Activated CD8-positive, alpha-beta memory T cell treated with anti-CD3 and anti-CD28 coated beads for 1 hour (primary cell): ENCODE measurements at places on chromosomes 6 and 20.

DNA sequence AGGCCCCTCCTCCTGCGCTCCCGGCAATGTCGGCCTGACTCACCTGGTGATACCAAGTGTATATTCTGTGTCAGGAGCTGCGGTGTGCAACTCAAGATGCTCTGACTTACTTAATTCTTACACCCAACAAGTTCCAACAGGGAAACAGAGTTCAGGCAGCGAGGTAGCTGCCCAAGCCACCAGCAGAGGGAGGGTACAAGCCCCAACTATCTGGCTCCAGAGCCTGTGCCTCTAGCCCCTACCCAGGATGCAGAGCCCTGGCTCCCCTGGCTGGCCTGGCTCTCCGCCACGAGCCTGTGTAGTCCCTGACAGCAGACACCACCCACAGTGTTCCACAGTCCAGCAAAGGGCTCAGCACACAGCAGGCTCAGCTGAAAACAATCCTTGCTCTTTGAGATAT lies 34.9 kb downstream of the C20orf203 start:
- DNase-seq: no peak

- no peak for DNase-seq
These were observed 378.7 kb downstream of the ZFAND3 start for GRCh38 chr6:38198219-38198618.

GRCh38 chr20:32035426-32035779 lies 16.6 kb upstream of the HCK start:
- DNase-seq: no peak

GRCh38 chr6:156057869-156058268 lies 602.2 kb upstream of the NOX3 start:
- DNase-seq: no peak

DNA sequence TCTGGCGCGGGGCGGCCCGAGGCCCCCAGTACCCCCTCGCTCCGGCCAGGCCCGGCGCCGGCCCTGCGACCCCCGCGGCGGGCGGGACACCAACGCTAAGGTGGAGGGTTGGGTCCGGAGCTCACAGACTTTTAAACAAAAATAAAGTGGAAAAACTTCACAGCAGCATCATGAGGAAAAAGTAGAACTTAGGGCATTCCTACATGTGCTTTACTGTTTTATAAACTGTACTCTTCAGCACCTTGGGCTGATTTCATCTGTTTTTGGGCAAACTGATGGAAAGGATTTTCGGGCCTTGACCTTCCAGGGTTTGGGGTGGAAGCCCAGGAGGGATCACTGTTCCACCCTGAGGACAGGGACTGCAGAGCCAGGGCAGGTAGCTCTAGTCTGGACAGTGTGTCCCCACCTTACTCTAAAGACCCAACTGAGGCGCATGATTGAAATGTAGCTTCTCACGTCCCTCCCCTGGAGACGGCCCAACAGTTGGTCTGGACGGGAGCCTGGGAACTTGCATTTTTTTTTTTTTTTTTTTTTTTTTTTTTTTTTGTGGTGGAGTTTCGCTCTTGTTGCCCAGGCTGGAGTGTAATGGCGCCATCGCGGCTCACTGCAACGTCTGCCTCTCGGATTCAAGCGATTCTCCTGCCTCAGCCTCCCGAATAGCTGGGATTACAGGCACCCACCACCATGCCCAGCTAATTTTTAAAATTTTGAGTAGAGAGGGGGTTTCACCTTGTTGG lies 740 bp downstream of the NELFCD start:
- no peak for DNase-seq

GRCh38 chr6:80607811-80608391 lies 501.4 kb downstream of the BCKDHB start:
- no peak for DNase-seq

DNA sequence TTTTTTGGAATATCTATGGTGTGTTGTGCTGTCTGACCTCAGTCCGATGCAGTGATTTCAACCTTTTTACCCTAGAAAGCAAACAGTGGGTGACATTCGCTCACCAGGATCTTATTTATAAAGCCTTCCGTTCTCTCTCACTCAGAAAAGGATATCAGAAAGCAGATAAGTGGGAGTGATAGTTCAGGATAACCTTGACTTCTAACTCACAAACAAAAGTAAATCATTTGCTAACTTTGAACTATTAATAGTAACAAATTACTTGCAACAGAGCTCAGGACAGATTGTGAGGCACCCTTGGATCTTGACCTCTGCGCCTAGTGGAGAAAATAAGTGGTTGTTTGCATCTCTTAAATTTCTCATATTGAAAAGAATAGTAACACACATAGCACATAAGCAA lies 637.1 kb upstream of the CITED2 start:
- no peak for DNase-seq

DNA sequence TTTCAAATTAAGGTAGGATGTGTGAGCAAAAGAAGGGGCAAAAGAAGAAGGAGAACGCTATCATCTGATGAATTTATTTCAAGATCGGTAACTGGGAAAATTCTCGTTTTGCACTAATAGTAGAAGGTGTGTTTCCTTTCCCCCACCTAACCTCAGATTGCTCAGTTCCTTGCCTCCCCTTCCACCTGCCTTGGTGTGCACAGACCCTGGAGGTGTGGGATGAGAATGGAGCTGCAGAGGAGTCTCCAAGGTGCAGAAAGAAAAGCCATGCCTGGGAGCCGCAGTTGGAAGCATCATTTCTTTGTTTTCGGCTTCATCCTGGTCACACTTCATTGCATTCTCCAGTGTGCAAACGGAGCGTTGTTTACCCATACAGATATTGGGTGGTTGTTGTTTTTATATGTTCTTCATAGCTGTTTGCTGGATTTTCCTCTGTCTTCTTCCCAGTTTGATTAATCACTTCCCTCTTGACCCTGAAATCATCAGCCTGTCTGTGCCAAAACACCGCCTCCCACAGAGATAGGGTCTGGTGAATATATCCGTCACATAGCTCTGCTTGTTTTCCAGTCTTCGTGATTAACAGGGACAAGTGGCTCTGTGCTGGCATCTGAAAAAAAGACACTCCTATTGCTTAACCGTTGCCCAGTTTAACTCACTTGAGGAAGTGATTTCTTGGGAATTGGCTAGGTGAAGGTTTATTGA lies 40.2 kb upstream of the NEDD9 start:
- no peak for DNase-seq

DNA sequence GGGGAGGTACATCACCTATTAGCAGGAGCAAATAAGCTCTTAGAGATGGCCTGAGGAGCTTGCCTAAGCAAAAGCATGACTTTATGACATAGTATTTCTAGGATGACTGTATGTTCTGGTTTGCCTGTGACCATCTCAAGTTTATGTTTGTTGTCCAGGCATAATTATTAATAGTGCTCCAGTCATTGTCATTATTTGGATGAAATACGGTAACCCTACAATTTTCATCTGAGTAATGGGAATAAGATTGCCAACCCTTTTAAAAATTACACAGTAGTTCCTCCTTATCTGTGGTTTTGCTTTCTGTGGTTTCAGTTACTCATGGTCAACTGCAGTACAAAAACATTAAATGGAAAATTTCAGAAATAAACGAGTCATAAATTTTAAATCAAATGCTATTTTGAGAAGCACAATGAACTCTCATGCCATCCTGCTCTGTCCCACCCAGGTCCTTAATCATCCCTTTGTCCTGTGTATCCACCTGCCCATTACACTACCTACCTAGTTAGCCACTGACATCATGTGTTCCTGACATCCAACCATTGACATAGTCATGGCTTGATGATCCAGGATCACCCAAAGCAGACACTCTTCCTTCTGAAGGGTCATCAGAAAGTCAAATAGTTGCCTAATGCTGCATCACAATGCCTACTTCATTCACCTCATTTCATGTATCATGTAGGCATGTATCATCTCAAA lies 27.0 kb upstream of the TFB1M start:
- no peak for DNase-seq

- DNase-seq: no peak
These were observed 842 bp downstream of the POLR1C start for GRCh38 chr6:43517505-43518357.

DNA sequence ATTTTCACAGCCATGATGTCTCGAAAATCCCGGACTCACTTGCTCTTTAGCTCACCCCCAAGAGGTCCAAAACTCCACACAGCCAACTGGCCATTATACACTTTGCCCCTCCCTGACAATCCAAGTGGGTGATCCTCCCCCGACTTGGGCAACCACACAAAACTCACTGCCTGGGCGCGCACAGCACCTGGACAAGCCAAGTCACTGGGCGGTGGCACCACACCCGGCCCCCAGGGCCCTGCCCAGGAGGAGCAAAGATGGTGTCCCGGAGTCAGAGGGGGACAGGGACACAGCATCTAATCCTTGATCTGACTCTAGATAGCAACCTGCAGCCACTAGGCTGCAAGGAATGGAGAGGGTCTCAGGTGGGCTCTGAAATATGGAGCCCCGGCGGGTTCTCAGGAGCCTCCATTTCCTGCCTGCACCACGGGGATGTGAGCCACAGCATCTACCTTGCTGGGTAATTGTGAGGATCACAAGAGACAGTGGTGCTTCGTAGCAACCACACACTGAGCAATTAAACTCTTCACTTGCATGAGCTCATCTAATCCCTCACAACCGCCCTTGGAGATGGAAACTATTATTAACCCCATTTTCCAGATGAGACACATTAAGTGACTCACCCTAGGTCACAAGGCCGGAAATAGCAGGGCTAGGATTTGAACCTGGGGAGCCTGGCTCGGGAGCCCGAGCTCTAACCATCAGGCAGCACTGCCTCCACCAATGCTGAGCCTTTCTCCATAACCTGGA lies 66.6 kb downstream of the BMP7 start:
- DNase-seq: no peak

DNA sequence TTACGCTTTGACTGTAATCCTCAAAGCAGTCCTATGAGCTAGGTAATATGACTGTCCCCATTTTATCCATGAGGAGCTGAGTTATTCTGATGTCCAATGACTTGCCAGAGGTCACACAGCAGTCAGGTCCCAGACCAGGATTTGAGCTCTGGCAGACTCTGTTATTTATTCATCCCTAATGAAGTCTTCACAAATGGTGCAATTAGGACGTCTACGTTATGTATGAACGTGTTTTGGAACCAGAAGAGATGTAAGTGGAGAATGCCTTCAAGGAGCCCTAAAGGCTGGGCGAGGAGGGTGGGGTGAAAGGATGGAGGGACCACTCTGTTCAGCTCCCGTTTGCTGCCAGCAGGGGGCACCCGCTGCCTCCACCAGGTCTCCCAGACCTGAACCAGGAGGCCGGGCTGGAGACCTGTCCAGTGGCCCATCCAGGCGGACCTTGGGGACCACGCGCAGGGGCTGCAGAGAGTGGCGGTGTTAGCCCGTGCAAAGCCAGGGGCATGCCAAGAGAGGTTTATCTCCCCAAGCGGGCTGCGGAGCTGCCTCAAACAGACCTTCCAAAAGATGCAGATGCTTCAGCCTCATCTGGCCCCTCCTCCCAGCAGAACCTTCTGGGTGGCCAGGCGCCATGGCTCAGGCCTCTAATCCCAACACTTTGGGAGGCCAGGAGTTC lies 15.2 kb upstream of the ZNF335 start:
- DNase-seq: peak; percentile 70

DNA sequence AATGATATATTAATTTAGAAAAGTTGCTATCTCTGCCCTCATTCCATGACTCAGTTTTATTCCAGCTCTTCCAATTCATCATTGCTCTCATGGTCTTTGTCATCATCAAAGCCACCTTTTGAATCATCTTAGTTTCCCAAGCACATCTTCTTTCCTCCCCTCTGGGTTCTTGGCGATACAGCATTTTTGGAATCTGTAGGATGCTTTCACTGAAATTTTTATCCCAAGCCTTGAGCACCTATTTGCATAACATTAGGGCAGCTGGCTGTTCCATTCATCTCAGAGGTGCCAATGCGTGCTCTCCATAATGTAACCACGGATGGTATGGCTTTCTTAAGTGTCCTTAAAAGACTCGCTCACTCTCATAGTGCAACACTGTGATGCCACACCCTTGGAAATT lies 100.4 kb downstream of the SNX5 start:
- no peak for DNase-seq

DNA sequence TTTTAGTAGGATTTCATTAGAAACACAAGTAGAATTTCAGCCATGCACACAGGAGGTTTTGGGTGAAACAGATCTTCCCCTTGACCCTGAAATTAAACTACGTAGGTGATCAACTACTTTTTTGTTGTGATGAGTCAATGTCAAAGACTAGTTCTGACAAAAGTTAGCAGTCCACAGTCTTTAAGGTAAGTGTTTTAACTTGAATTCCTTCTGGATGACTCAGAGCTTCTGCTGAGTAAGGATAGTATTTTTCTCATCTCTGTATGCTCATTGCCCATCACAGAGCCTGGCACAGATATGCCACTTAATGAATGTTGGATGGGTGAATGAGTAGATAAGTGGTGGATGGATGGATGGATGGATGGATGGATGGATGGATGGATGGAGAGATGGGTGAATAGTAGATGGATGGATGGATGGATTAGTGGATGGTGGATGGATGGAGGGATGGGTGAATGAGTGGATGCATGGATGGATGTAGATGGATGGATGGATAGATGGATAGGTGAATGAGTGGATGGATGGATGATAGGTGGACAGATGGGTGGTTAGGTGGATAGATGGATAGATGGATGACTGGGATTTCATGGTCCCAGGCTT lies 165.3 kb downstream of the ZMYND8 start:
- no peak for DNase-seq

DNA sequence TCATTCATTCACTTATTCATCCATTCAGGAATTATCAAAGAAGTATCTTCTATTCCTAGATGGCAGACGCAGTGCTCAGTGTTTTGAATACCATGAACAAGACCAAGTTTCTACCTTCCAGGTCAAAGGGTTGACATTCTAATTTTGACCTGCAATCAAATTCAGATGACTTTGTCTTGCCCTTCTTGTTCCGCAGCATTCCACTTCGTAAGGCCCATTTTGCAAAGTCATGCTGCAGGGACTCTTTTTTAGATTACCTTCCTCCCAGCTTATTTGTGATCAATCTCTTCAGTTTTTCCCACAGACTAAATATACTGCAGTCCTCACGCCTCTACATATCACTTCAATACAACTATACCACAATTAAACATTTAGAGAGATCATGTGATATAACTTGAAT lies 7.1 kb upstream of the TAAR1 start:
- DNase-seq: no peak

GRCh38 chr20:35616465-35617396 lies 1.1 kb downstream of the SPAG4 start:
- DNase-seq: peak; percentile 12

DNA sequence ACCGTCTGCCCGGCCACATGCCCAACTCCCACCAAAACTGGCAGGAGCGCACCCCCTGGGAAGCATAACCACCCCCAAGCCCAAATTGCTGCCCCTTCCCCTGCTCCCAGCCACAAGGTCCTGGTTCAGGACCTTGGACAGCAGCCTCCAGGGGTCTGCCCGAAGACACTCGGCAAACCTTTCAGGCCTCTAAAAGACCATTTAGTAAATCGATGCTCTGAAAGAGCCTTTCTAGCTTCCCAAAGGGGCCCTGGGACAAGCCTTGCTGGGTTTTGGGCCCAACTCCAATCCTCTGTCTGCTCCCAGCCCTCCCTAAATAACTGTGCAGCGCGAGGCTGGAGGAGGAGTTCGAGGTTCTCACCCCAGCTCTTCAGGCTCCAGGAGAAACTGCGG lies 30.5 kb downstream of the GRM4 start:
- no peak for DNase-seq

- DNase-seq: peak; percentile 14
These were observed 186.9 kb upstream of the UST start for GRCh38 chr6:148559848-148560433.
